Panc1 (cell line): ENCODE measurements at places on chromosomes 1 and 21. TPM values are rescaled to one million over a fixed set of nuclear protein-coding genes. Genes with fewer than 3 reads are reported as not detected.

- DNase-seq = no peak
- H3K27me3 ChIP-seq = no peaks in the 10 kb centered on the region
- no peak overlapping the region for H3K4me3 ChIP-seq
- H3K36me3 ChIP-seq = no peaks in the 10 kb centered on the region
- peaks cover 16% of the 10 kb centered on the region for H3K4me1 ChIP-seq
- no peak overlapping the region for H3K27ac ChIP-seq
These were observed 2.7 kb upstream of the NPHP4 start for GRCh38 chr1:5994713-5995621.

The KCNA10 gene
- not detected for total RNA-seq

GRCh38 chr1:56638248-56638647 lies 6.9 kb upstream of the PRKAA2 start:
- no peaks in the 10 kb centered on the region for H3K4me1 ChIP-seq
- no peak overlapping the region for H3K4me3 ChIP-seq
- no peaks in the 10 kb centered on the region for H3K27me3 ChIP-seq
- H3K27ac ChIP-seq = no peak overlapping the region
- no peak for DNase-seq

DNA sequence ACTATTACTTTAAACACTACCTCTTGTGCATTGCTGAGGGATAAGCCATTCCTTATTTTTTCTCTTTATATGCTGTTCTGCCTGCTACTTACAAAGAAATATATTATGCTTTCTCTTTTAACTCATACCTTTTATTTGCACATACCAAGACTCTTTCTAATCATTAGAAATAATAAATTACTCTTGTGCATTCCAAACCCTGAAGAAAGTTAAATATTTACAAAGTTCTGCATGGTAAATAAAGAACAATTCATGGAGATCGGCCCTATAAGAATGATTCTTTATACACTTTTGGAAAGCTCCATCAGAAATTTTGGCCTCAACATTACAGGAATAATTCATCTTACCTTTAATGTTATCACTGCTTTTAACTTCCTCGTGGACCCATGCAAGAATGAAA lies 86.7 kb upstream of the PALMD start:
- no peaks in the 10 kb centered on the region for H3K36me3 ChIP-seq
- no peaks in the 10 kb centered on the region for H3K27me3 ChIP-seq
- no peak overlapping the region for H3K27ac ChIP-seq
- H3K4me1 ChIP-seq = no peaks in the 10 kb centered on the region
- DNase-seq = no peak

- no peak for DNase-seq
- H3K4me3 ChIP-seq = peak overlapping the region; percentile 82
- H3K27me3 ChIP-seq = no peaks in the 10 kb centered on the region
- H3K36me3 ChIP-seq = peaks cover 2% of the 10 kb centered on the region; the same call in 1 of the 2 replicates
- H3K4me1 ChIP-seq = peaks cover 19% of the 10 kb centered on the region
These were observed 456 bp downstream of the TOMM40L start for GRCh38 chr1:161226320-161226711.

The WNT9A gene
- total RNA-seq = 26.5 TPM

The KIF17 gene
- total RNA-seq = 3.9 TPM

DNA sequence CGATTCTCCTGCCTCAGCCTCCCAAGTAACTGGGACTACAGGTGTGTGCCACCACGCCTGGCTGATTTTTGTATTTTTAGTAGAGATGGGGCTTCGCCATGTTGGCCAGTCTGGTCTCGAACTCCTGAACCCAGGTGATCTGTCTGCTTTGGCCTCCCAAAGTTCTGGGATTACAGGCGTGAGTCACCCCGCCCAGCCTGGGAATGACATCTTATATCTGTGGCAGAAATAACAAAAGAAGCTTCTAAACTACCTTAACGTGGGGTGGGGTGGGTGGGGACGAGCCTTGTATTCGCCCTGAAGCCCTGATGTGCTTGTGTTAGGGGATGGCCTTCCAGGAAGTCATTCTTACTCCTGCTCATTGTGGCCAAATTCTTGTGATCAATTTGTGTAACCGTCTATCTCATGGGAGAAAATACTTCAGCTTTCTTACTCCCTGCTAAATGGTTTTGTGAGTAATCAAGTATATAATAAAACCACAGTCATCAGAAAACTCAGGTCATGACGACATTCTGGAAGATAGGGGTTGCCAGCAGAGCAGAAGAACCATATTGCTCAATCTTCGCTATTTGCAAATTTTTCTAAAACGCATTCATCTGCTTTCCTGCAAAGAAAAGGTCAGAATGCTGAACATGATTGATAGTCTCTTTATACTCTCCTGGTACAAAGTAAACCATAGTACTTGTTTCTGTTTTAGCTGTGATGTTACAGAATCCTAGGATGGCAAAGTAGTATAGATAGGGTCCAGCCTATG lies 63.2 kb downstream of the DIRAS3 start:
- H3K4me1 ChIP-seq = no peaks in the 10 kb centered on the region
- H3K4me3 ChIP-seq = no peak overlapping the region
- no peak overlapping the region for H3K27ac ChIP-seq
- no peaks in the 10 kb centered on the region for H3K27me3 ChIP-seq

DNA sequence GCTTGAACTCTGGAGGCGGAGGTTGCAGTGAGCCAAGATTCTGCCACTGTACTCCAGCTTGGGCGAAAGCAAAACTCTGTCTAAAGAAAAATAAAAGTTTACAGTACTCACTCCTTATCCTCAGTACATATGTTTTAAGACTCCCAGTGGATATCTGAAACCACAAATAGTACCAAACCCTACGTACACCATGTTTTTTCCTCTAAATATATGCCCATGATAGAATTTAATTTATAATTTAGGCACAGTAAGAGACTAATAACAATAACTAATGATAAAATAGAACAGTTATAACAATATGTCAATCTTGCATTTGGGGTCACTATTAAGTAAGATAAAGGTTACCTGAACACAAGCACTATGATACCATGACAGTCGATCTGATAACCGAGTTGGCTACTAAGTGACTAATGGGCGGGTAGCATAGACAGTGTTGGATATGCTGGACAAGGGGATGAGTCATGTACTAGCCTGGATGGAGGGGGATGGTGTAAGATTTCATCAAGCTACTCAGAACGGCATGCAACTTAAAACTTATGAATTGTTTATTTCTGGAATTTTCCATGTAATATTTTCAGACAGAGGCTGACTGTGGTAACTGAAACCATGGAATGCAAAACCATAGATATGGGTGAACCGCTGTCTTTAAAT lies 43.7 kb downstream of the ST7L start:
- peak; percentile 4 for DNase-seq
- H3K36me3 ChIP-seq = peaks cover 3% of the 10 kb centered on the region; the same call in 1 of the 2 replicates
- no peaks in the 10 kb centered on the region for H3K27me3 ChIP-seq
- H3K27ac ChIP-seq = no peak overlapping the region
- no peak overlapping the region for H3K4me3 ChIP-seq

DNA sequence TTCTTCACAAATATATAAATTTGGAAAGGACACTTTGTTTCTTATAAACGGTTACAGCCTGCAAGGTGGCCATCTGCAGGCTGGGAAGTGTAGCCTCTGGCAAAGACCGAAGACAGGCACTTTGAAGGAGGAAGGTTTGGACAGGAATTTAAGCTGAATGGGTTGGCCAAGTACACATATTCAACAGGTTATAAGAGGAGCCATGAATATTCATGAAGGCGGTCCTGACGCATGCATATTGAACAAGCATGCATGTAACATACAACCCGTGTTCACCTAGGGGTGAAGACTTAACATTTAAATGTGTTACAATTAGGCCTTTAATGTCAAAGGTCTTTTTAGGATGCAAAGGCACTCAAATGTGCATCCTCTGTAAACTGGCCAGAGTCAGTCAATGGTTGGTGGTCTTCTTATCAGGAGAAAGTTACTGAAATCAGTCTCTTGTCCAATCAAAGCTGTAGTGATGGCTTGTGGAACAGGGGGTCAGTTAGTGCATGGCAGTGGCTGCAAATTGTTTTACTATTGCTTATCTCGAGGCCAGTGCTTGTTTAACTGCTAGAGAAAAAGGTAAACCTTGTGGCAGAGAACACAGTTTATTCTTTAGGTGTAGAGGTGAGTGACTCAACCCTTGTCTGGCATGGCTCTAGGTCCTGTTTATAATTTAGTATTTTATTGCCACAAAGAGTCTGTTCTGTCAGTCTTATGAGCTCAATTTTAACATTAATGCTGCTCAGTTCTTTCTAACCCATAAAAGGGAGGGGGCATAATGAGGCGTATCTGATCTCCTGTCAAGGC lies 70.3 kb upstream of the F3 start:
- no peaks in the 10 kb centered on the region for H3K27me3 ChIP-seq
- H3K27ac ChIP-seq = no peak overlapping the region
- H3K4me3 ChIP-seq = no peak overlapping the region
- no peaks in the 10 kb centered on the region; the same call in 1 of the 2 replicates for H3K4me1 ChIP-seq

GRCh38 chr1:92808381-92808780 lies 23.5 kb upstream of the RPL5 start:
- no peak overlapping the region for H3K27ac ChIP-seq
- H3K27me3 ChIP-seq = no peaks in the 10 kb centered on the region
- no peak overlapping the region for H3K4me3 ChIP-seq
- no peaks in the 10 kb centered on the region for H3K36me3 ChIP-seq
- DNase-seq = no peak
- H3K4me1 ChIP-seq = no peaks in the 10 kb centered on the region

GRCh38 chr1:155513300-155513916 lies 49.2 kb downstream of the ASH1L start:
- no peaks in the 10 kb centered on the region for H3K36me3 ChIP-seq
- no peaks in the 10 kb centered on the region for H3K27me3 ChIP-seq
- DNase-seq = no peak
- H3K27ac ChIP-seq = no peak overlapping the region

The ADCY10 gene
- 0.10 TPM for total RNA-seq
